Lower leg skin (tissue), 4 donors: ENCODE measurements at places on chromosomes 12 and 14. TPM values are rescaled to one million over a fixed set of nuclear protein-coding genes. Genes with fewer than 3 reads are reported as not detected.

The NANOG gene
- 0.12 TPM for total RNA-seq

The KRT2 gene
- 1,484 TPM for total RNA-seq

The KLHDC2 gene
- 89.1 TPM for total RNA-seq

The NR1H4 gene
- total RNA-seq: not detected

The NCKAP5L gene
- total RNA-seq: 6.1 TPM

The KRT4 gene
- total RNA-seq: 0.51 TPM

The P2RX2 gene
- not detected for total RNA-seq
